ENCODE measurements at places on chromosomes 3 and 15.

GRCh38 chr3:84806958-84807357, 151.8 kb upstream of the CADM2 start:
- DNase-seq: no peak

GRCh38 chr3:151350656-151351055, 21.3 kb upstream of the P2RY13 start:
- no peak for DNase-seq

GRCh38 chr3:159234306-159234705, 432.5 kb downstream of the MFSD1 start:
- no peak for DNase-seq

GRCh38 chr3:130854208-130854864, 39.5 kb upstream of the ATP2C1 start:
- DNase-seq: no peak

DNA sequence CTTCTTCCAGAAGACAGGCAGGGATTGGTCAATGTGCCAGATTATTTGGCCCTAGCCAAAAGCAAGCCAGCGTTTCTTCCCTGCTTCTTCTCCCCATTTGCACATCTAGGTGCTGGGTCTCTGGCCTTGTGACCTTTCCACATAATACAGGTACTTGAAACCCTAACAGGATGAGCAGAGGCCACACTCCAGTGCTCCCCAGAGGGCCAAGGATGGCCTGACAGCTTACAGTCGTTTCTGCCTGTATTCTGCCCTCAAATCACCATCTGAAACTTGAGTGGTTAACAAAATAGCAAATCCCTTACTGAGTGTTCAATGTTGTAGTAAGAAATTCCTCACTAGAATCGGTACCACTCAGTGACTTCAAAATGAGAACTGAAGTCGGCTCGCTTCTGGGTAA, 29.1 kb downstream of the MKRN2 start:
- DNase-seq: no peak

DNA sequence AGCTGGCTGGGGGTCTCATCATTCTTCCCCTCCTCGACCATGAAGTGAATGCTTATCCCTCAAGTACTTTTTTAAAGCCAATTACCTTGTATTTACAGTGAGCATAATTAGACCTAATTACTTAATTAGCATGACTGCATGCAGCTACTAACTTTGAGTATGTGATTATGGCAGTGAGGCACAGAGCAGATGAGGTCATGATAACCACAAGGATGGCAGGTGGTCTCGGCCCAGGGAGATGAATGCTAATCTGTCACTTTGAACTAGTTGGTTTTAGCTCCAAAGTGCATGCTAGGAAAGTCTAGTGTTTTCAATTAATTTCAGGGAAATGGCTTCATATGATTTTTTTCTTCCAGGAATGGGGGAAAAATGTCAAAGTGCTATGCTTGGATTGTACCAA, 233.8 kb downstream of the NTRK3 start:
- no peak for DNase-seq

DNA sequence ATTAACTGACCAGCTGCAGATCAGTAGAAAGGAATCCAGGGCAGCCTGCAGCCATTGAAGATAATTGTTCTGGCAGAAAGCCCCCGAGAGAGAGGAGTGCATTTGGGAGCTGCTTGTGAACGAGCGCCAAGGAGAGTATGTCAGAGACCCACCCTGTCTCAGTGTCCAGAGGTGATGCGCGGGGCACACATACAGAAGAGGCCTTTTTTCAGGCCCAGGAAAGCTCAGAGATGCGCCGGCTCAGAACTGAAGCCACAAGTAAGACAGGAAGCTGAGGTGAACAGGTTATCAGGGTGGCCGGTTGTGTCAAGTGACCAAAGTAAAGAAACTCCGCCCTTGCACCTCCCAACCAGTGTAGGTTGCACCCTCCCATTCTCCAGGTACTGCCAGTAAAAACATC, 59.8 kb upstream of the HEG1 start:
- no peak for DNase-seq

DNA sequence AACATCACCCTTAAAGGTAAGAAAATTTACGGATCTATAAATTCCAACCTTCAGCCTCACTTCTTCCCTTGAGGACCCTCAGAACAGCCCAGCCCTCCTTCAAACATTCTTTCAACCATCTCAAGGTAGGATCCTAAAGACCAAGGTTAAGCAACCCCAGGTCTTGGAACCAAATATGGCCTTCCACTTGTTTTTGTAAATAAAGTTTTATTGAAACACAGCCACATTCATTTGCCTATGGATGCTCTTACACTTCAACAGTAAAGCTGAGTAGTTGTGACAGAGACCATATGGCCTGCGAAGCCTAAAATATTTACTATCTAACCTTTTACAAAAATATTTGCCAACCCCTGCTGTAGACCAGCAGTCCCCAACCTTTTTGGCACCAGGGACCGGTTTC, 70.4 kb upstream of the NTRK3 start:
- no peak for DNase-seq

- no peak for DNase-seq
Measured at GRCh38 chr3:37964716-37965115, 25.9 kb upstream of the VILL start.

All from common myeloid progenitor, CD34-positive (primary cell).